ENCODE measurements at places on chromosomes 5 and 9. TPM values are rescaled to one million over a fixed set of nuclear protein-coding genes. Genes with fewer than 3 reads are reported as not detected.

Gene BNC2
- 19.3 TPM for total RNA-seq

Gene ARL14EPL
- 1.9 TPM for total RNA-seq

Gene ST6GALNAC6
- 30.8 TPM for total RNA-seq

Gene HAVCR1
- total RNA-seq, result not detected

Gene HCN1
- 4.3 TPM for total RNA-seq

Gene FST
- total RNA-seq, result 76.1 TPM

Gene TLX3
- total RNA-seq, result not detected

Gene TXNDC8
- total RNA-seq, result 5.1 TPM

Gene SLCO6A1
- 2.9 TPM for total RNA-seq

Gene FAM169A
- total RNA-seq, result 5.3 TPM

DNA sequence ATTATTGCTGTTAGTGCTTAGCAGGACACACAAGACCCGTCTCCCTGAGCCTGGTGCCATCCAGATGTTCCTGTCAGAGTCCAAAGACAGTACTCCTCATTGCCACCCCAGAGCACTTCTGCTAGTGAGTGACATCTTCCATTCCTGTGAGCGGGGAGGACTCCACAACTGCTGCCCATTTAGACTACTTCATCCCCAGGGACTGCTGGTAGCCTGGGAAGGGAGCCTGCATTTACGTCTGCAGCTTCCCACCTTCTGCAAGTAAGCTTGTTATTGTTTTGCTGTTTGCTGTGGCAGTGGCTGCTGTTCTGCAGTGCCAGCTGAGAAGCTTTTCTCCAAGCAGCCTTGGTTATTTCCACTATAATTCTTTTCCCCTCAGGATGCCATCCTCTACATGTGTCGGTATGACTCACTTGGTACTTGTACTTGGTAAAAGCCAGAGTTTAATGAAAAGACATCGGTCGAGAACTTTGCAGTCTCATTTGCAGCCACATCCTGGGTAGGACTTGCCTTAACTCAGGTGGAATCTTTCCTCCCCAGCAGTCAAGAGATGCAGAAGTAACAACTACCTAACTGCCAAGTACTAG is 10.6 kb upstream of the MAP1B start:
- no peak for DNase-seq

- no peak for DNase-seq
Measured at GRCh38 chr5:81558188-81558587, 164.3 kb upstream of the ACOT12 start.

- DNase-seq, result peak; percentile 63
Measured at GRCh38 chr5:58751222-58751837, 168.5 kb downstream of the RAB3C start.

DNA sequence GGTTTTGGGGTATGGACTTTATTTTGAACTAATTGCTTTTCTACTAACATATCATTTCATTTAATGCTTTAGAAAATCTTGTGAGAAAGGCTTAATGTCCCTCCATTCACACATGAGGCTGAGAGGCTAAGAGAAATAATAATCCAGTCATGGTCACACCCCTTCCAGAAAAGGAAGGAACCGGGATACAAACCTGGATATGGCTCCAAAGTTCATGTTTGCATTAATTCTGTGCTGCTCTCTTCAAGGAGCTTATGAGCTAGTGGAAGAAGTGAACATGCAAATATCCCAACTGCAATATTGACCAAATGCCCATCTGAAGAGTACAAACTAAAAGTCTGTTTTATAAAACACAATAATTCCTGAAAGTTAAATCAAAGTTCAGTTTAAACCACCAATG is 732.1 kb upstream of the RIOK2 start:
- no peak for DNase-seq

GRCh38 chr5:68032216-68032762 is 183.3 kb upstream of the PIK3R1 start:
- DNase-seq, result no peak

DNA sequence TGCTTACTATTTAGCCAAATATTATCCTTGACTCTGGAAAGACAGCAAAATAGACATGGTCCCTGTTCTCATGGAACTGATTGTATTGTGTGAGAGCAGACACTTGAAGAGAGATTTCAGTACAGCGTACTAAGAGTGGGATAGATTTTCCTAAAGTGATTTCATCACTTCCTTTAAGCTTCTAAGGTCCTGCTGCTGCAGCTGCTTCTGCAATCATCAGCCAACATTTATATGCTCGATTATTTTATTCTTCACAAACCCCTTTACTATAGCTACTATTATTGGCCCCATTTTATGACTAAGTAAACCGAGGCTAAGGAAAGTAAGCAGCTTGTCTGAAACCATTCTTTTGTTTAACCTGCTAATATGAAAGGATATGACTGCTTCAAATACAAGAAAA is 137.7 kb downstream of the SPATA31D1 start:
- DNase-seq, result no peak

DNA sequence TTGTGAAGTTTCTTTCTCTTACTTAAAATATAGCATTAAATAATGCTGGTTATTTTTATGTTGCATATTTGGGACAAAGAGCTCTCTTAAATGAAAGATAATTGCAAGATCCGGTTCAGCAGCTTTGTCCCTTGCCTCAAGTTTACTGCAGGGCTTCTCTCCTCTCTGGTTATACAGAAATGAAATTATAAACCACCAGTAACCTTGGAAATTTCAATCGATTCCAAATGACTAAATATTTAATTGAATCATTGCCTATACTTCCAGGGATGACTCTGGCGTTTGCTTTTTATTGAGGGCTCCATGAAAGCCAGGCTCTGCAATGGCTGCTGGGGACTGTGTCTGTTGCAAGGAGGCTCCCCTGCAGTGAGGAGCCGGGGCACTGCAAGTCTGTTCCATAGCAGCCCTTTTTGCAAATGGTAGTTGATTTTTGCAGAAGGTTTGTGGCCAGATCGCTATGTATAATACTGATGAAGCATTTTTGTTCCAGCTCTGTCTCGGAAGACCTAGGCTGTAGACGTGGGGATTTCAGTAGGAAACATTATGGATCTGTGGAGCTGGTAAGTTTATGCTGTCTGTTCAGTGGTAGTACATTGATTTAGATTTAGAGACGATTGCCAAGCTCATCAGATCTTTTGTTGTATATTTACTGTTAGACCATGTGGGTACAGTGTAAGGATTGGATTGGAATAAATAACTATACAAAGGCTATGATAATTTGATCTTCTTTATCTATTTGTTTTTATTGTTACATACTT is at the start of gene GARNL3:
Gene GARNL3, plus strand, starts transcription at position 313 of the 758 bp plus-strand sequence. Its CDS starts 104 bp downstream, at position 417.
- DNase-seq, result no peak

DNA sequence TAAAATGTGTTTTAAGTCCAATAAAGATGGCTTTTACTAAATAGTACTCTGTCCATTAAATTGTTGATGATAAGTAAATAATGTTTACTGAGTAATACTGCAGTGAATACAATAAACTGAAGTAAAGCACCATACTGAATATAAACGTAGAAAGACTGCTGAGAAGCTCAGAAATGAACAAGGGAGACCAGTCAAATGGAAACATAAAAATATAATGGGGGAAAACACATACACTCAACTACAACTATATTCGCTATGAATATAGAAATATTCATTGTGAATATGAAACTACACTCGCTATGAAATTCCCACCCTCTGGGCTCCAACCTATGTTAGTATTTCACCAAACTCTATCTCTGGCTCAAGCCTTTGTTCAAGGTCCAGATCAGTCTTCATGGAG is 41.9 kb upstream of the UBQLN1 start:
- no peak for DNase-seq

- no peak for DNase-seq
Measured at GRCh38 chr5:57687596-57687995, 205.0 kb upstream of the ACTBL2 start.

- DNase-seq, result no peak
Measured at GRCh38 chr5:177290816-177291596, 12.5 kb downstream of the RAB24 start.

- no peak for DNase-seq
Measured at GRCh38 chr9:135355521-135356011, 124.0 kb upstream of the PPP1R26 start.

DNA sequence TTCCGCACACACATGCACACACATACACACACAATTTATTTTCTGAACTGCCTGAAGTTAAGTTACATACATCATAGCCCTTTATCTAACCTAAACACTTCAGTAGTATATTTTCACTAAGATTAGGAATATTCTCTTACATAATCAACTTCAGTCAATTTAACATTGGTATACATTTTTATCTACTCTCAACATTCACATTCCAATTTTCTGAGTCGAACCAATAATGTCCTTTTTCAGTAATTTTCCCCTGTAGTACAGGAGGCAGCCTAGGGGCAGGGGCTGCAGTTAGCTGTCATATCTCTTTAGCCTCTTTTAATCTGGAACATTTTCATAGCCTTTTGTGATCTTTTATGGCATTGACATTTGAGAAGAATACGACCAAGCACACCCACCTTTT is 150.1 kb downstream of the DAB2IP start:
- DNase-seq, result no peak

- DNase-seq, result peak; percentile 69
Measured at GRCh38 chr5:2780421-2781171, 29.1 kb upstream of the IRX2 start.

- no peak for DNase-seq
Measured at GRCh38 chr5:68149189-68149588, 66.4 kb upstream of the PIK3R1 start.

DNA sequence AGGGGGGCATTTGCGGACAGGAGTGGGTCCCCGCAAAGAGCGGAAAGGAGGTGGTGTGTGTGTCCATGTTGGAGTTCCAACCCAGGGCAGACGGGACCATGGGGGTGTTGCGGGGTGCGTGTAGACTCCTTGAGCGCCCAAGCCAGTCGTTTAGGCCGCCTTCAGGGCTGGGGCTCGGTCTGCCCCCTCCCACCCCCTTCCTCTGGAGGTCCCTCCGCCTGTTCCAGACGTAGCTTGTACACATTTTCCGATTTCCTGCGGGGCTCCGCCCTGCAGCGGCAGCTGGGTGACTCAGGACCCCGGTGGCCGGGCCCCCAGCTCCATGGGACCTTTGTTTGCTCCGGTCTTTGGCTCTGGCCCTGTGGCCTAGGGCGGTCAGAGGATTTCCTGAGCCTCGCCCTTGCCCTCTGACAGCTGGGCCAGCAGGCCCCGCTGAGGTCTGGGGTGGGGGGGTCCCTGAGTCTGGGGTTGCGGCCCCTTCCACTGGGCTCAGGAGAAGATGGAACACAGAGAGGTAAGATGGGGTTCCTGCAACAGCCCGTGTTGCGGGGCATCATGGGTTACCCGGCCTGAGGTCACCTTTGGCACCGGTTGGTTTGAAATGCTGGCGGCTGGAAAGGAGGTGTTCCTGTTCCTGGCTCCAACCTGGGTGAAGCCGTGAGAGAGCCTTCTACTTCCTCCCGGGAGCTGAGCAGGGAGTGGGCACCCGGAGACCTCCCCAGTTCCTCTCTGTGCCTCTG is 1.5 kb downstream of the PKN3 start:
- no peak for DNase-seq

- no peak for DNase-seq
Measured at GRCh38 chr5:88663793-88664216, 219.2 kb downstream of the MEF2C start.

Measured in umbilical cord (tissue), 2 donors.